Stimulated activated CD4-positive, alpha-beta T cell treated with anti-CD3 and anti-CD28 coated beads, Interleukin-4, amount 100 ng/mL, for 1 hour (primary cell): ENCODE measurements at places on chromosomes 1 and 21.

- DNase-seq = no peak
Observed at GRCh38 chr1:71019233-71019969, 28.2 kb downstream of the PTGER3 start.

GRCh38 chr1:222620566-222620965 lies 2.7 kb downstream of the MIA3 start:
- no peak for DNase-seq

GRCh38 chr1:155940482-155940992 lies 901 bp upstream of the RXFP4 start:
- DNase-seq = no peak

DNA sequence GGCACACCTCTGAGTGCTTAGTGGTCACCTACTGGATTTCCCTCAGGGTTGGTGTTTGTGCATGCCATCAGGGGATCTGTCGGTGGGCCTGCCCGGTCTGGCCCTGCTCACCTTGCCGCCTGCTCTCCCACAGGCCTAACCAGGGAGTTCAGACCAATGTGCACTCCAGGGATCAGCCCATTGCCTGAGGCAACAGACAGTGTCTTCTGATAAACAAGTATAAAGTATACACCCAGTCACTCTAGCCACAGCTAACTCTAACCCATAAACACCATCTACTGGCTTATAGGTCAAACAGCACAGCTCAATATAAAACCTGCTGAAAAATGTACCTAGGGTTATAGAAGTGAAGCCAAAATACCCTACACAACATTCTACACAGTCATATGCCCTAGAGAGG lies 1300.0 kb downstream of the PLA2G4A start:
- no peak for DNase-seq

GRCh38 chr1:152969036-152969435 lies 1.4 kb upstream of the SPRR4 start:
- no peak for DNase-seq

DNA sequence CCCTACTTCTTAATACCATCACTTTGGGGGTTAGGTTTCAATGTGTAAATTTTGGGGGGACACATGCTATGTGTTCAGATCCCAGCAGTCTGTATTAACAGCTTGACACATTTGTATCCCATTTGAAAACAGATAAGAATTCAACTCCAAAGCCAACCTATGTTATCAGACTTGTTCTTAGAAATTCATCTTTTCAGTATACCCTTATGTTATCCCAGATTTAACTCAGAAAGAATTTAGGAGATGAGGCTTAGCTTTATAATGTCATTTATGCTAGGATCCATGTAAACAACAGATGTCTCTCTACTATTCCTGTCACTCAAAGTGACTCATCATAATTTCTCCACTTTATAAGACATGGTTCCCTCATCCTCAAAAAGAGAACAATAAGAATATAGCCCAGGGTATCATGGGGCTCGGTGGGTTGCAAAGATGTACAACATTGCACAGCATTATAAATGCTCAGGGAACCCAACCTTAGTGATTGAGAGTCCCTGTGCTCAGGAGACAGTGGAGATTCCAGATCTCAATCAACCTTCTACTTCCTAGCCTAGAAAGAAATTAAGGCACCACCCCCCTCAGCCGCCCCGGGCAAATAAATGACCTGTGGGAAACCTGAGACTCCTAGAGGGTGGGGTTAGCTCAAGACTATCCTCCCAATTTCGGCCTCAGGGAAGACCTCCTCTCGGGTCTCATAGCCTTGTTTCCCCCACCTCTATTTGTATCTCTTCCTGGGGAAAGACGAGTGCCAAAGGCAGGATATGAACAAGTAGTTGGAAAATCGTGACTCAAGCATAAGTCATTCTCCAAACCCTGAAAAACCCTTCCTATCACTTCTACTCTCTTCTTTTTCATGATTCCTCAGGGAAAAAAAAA lies 265.1 kb upstream of the CAMK1G start:
- no peak for DNase-seq

DNA sequence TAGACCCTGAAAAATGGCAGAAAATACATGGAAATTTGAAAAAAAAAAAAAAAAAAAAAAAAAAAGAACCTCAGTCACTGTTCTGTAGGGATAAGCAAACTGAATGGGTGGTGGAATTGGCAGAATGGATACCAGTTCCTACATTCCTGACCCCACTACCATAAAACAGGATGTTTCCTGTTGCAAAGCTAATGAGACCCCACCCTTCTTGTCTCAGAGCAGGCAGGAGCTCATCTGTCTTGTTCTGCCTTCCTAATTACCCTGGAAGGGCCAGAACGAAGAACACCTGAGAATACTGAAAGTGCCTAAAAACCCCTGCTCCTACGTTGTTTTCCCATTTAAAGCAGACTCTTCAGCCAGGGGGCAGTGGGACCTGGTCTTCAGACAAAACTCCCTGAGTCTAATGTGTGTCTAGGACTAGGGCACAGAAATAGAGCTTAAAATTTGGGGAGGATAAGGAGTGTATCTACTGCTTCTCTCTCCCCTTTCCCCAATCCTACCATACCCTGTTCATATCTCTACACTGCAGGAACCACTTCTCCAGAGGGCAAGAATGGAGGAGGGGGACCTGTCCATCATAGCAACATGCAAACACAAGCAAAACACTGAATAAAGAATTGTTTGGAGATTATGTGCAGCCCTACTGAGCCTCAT lies 3.9 kb downstream of the C1orf56 start:
- no peak for DNase-seq

- DNase-seq = no peak
Observed at GRCh38 chr1:59063501-59063900, 233.4 kb upstream of the FGGY start.

- no peak for DNase-seq
Observed at GRCh38 chr1:197928849-197929336, 11.7 kb downstream of the LHX9 start.

- no peak for DNase-seq
Observed at GRCh38 chr1:194297094-194297493, 1110.7 kb upstream of the B3GALT2 start.

GRCh38 chr21:14956807-14957206 lies 108.0 kb downstream of the NRIP1 start:
- DNase-seq = no peak

GRCh38 chr1:232145768-232146167 lies 484.2 kb downstream of the SIPA1L2 start:
- no peak for DNase-seq

DNA sequence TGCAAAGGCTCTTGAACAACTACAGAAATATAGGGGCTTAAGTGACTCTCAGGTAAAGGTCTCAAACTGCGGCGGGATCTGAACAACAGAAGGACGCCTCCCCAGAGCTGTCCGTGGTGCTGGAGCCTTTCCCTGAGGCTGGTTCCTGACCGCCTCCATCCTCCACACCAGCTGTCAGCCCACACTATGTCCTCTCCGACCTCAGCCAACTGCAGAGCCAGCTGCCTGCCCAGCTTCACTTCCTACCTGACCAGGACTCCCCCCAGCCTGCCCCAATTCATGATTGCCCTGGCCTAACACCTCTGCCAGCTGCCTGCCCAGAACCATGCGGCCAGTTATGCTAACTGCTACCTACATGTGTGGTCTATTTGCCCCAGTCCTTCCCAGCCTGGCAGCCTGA lies 63.6 kb upstream of the ZC3H12A start:
- no peak for DNase-seq

DNA sequence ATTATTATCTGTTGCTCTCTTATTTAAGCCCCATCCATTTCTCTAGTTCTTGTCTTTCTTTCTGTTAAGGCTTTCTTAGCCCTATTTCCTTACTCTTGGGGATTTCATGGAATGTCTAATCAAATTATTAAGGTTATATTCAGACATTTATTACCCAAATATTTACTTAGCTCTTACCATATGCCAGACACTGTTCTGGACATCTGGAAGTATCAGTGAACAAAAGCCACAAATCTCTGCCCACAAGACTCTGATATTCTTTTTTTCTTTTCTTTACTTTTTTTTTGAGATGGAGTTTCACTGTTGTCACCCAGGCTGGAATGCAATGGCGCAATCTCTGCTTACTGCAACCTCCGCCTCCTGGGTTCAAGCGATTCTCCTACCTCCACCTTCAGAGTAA lies 74.3 kb upstream of the NBL1 start:
- DNase-seq = no peak

DNA sequence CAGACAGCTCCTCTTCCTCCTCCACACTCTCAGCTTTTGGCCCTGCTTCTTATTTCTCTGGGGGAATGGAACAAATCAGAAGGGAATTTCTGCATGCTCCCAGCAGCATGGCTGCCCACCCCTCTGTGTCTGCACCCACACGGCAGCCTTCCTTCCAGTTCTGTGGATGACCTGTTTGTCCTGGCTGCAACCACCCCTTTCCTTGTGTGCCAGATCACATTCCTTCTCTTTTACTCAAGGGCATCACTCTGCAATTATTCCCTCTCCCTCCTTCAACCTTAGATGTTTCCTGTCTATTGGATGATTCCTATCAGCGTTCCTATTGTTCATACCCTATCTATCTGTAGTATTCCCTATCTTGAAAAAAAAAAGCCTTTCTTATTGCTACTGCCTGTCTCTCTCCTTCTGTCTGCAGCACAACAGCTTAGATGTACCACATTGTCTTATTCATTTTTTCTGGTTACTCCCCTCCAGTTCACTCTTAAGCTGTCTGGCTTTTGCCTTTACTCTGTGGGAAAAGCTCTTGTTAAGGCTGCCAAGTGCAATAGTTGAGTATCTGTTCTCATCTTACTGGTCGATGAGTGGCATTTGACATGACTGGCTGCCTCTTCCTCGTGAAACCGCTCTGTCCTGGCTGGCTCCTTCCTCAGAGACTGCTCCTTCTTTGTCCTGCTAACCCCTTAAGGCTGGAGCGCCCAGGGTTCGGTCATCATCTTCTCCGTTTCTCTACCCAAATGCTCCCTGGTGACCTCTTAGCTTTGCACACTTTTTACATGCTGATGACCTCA lies 351.1 kb downstream of the CAMTA1 start:
- DNase-seq = no peak

GRCh38 chr1:226401355-226402303 lies 6.3 kb downstream of the PARP1 start:
- no peak for DNase-seq

GRCh38 chr21:33651965-33652680 lies 9.8 kb downstream of the ITSN1 start:
- no peak for DNase-seq

DNA sequence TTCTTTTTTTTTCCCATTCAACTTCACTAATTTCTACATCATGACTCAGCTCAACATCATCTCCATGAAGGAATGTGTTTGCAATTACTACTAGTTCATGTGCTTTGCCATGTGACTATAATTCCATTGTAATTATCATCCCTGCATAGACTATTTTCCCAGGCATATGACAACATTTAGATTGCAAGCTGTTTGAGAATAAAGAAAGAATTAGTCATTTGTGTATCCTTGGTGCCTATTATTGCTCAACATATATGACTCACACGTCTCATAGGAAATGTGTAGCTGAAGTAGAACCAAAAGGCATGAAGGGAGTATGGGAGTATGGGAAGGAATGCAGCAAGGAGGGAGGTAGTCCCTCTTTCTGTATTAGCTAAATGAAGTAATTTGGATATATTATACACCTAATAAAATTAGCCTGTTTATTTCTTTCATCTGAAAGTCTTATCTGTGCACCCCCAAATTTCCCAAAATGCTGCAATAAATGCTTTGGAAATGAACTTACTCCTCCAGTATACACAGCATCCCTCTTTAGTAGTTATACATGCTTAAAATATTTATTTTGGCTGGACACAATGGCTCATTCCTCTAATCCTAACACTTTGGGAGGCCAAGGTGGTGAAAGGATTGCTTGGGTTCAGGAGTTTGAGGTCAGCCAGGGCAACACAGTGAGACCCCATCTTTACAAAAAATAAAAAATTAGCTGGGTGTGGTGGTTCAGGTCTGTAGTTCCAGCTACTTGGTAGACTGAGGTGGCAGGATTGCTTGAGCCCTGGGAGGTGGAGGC lies 316.9 kb upstream of the ADGRL4 start:
- DNase-seq = no peak

- no peak for DNase-seq
Observed at GRCh38 chr1:157968508-157968907, 24.9 kb upstream of the KIRREL1 start.

DNA sequence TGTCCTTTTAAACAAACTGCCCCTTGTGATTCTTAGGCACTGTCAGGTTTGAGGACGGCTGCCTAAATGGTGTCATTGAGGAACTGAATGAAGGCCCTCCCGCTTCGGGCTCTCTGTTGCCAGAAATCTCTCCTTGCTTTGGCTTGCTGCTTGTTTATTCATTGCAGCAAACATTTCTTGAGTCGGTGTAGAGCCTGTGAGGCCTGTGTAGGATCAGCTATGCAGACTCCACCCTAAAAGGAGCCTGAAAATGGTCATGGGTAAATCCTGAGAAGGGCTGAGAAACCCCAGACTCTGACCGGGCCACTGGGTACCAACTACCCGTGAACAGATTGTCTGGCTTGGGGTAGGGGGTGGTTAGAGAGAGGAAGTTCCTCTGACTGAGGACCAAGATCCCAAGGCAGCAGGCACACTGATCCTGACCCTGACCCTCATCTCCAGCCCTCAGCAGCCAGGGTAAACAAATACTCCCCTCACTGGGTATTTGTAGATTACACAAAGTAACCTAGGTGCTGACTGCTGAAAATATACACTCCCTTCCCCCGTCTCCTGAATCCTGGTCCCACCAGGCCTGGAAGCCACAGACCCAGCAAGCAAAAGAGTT lies 3.1 kb downstream of the IL6R start:
- DNase-seq = no peak

GRCh38 chr1:237316352-237316751 lies 274.4 kb downstream of the RYR2 start:
- DNase-seq = no peak

DNA sequence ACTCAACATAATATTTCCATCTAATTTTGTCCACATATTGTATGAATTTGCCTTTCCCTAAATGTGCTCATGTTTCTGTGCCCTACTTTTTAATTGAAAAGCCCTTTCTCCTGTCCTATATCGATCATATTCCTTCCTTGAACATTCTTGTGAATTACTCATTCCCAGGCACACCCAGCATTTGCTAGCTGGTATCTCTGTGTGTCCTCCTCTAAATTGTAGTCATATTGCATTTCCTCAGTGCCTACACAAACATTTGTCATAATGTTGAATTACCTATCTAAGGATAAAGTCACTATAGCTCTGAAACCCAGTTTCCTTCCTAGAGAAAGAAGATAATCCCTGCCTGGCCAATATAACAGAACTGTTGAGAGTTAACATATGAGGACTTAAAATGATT lies 39.6 kb upstream of the TBX15 start:
- no peak for DNase-seq

GRCh38 chr21:35437941-35438340 lies 388.8 kb upstream of the RUNX1 start:
- no peak for DNase-seq

GRCh38 chr1:145689922-145690321 lies 17.2 kb downstream of the PDZK1 start:
- DNase-seq = no peak

GRCh38 chr1:157870490-157870889 lies 28.9 kb upstream of the CD5L start:
- no peak for DNase-seq

DNA sequence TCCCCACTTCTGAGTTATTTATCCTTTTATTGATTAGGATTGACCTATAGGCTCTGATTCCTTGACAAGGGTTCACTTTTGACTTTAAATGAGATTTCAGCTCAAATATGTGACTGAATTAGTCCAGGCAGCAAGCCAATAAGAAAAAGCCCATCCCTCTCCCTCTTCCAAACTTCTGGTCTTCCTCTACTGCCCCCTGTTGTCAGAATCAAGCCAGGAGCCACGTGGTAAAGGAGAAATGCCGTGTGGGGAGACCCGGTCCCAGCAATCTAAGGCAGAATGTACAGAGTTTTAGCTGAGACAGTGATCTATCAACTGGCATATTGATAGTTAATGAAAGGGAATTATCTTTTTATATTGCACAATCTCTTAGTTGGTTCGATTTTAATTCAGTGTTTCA lies 5.2 kb downstream of the ADAMTS5 start:
- no peak for DNase-seq

- no peak for DNase-seq
Observed at GRCh38 chr1:203447151-203447550, 28.5 kb upstream of the PRELP start.
